ENCODE measurements at places on chromosomes 16 and 17.

DNA sequence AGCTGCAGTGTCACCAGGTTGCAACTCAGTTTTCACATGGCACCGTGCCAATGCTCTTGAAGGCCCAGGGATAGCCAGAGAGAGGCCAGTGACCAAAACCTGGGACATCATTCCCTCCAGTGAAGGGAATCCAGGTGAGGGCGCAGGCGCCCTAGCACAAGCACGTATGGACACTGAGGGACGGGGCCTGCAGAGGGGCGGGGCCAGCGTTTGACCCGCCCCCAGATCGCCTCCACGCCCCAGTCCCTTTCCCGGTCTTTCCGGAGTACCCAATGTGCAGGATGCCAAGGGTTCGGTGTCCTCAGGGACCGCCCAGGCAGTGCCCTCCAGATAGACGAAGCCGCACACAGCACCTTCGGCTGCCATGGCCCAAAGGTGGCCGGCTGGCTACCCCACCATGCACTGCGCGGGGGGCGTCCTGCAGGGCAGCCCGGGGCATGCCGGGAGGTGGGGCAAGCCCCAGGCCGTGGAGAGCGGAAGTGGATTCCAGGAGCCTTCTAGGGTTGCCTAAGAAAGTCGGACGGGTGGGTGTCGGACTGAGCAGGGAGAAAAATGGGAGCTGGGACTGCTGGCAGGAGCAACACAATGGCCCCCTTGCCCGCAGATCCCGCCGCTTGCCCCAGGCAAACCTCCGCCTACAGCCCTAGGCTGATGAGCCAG, 4.6 kb downstream of the SLC12A4 start:
- DNase-seq: no peak

GRCh38 chr17:61849674-61850073, 13.7 kb downstream of the BRIP1 start:
- DNase-seq: no peak

GRCh38 chr16:76121636-76122035, 155.6 kb upstream of the CNTNAP4 start:
- no peak for DNase-seq

DNA sequence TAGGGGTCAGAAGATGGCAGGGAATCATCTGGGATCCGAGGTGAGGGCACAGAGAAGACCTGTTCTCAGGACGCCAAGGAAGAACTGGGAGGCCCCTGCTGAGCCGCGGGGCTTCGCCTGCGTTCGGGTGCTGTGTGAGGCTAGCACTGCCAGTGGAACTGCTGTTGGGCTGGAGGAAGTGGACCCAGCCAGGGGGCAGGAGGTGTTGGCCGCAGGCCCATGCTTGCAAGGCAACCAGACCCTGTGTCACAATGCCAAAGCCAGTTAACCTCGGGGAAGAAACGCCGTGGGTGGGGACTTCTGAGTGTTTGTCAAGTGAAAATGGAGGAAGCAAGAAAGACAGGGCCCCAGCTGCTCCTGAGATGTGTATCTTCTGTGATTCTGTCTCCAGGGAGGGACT, 185.5 kb downstream of the LGALS9B start:
- DNase-seq: no peak

DNA sequence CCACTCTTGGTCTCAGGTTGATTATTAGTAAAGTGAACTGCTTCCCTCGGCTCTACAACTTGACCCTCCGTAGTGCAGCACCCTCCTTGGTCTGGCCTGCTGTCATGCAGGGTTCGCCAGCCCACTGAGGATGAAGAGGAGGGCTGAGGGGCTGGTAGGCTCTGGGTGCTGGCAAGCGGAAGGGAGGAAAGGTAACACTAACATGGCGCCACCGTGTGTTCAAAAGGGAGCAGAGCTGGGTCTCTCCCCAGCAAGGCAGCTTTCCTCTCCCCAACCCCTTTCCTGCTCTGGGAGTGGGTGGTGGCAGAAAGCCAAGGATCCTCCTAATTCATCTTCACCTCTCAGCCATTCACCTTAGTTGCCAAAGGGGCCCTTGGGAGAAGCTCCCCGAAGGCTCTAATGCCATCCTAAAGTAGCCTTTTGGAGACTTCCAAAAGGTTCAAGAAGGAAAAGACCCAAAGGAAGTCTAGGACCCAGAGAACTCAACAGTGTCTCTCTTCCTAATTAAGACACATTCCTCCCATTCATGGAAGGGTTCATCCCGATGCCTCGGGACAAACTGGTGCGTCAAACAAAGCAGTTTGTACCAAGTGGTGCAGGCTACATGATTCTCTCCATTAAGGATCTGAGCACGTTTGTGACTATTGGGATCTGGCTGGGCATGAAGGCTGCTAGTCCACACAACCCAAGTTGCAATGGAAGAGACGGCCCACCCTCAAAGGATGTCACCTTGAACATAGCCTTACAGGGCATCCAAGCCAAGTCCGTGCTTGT, 90.8 kb upstream of the TOB1 start:
- peak; percentile 61 for DNase-seq

- peak; percentile 95 for DNase-seq
Measured at GRCh38 chr16:89922477-89922883, 662 bp upstream of the TUBB3 start.

- DNase-seq: no peak
Measured at GRCh38 chr17:48605991-48606891, 1.5 kb upstream of the HOXB6 start.
